M059J (cell line): ENCODE measurements at places on chromosomes 13 and 19. TPM values are rescaled to one million over a fixed set of nuclear protein-coding genes. Genes with fewer than 3 reads are reported as not detected.

The COL5A3 gene
- not detected in 2 replicates for total RNA-seq

The CYP4F3 gene
- total RNA-seq = 0.15 TPM in 1 of 2 replicates, not detected in the other

The PEAK3 gene
- total RNA-seq = not detected in 2 replicates

The CD37 gene
- not detected in 2 replicates for total RNA-seq

The BEST2 gene
- total RNA-seq = not detected in 2 replicates

The BBC3 gene
- total RNA-seq = 1.9 and 5.0 TPM in 2 replicates

The IFI30 gene
- total RNA-seq = 81.2 and 112 TPM in 2 replicates

The IFNL4 gene
- total RNA-seq = not detected in 2 replicates

The SOHLH2 gene
- 1.7 and 1.8 TPM in 2 replicates for total RNA-seq

The TLE6 gene
- 0.10 and 2.8 TPM in 2 replicates for total RNA-seq

The KLK5 gene
- not detected in 2 replicates for total RNA-seq

The ASF1B gene
- 117 and 169 TPM in 2 replicates for total RNA-seq

The GPC5 gene
- total RNA-seq = 0.25 TPM in 1 of 2 replicates, not detected in the other

The LRG1 gene
- 0.64 TPM in 1 of 2 replicates, not detected in the other for total RNA-seq

The CTXN1 gene
- 6.7 and 10.1 TPM in 2 replicates for total RNA-seq

The SIAH3 gene
- total RNA-seq = 0.10 and 0.37 TPM in 2 replicates
